ENCODE measurements at places on chromosomes 13 and 19.

DNA sequence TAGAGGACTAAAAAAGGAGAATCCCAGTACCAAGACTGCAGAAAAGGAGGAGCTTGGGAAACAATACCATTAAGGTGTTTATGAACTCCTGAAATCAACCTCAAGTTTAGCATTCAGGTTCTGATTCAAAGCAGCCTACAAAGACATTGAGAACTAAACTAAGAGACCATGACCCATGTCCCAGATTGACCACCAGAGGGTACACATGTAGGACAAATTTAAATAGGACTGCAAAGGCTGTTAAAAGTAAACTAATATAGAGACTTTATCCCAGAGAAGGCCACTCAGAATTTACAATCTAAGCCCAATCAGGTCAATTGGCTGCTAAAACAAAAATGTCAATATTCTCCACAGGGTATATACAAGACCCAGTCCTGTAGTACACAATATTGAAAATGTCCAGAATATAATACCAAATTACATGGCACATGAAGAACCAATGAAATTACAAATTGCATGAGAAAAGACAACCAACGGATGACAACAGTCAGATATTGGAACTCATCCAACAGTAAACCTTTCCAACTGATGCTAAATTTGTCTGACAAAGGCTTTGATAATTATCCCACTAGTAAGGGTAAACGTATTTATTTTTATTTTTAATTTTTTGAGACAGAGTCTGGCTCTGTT, 682.4 kb downstream of the UQCRFS1 start:
- DNase-seq, result no peak

DNA sequence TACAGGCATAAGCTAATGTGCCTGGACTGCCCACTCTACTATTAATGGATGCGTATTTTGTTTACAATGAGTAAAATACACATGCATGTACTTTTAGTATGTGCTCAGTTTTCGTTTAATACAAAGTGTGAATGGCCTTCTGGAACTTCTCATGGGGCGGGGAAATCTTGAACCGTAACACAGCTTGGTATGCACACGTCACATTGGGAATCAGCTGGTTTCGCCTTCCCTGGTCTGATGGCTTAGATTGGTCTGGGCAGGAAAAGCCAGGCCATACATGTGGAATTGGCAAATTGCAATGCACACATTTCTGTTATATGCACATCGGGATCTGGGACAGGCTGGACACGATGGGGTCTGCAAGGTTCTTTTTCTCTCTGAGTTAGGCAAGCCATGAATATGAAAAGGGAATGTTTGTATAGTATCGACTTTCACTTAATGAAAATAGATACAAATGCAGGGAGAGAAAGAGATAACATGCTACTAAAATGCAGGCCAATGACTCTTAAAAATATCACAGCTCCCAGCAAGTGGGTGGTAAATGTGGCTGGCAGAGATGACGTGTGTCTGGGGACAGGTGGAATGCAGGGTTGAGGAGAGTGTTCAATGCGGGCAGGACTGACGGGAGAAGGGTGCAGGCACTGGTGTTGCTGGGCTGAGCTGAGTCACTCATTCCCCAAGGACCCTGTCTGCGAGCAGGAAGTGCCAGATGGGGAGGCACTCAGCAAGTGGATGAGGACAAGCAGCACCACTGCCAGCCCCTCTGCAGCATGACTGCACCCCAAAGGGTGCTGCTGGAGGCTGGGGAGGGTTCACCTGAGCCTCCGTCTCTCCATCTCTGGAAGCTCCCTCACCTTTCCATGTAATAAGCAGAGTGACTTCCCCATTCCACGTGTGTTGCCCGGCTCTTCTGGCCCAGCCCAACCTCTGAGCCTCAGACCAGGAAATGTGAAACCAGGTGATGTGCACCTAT, 204.0 kb upstream of the GPR12 start:
- DNase-seq, result peak; percentile 71

GRCh38 chr19:29505097-29505824, 20.5 kb upstream of the VSTM2B start:
- no peak for DNase-seq

- no peak for DNase-seq
Observed at GRCh38 chr19:15437355-15438123, 12.2 kb downstream of the WIZ start.

- DNase-seq, result no peak
Observed at GRCh38 chr19:58345558-58345957, 7.7 kb downstream of the A1BG start.

GRCh38 chr19:16204005-16204294, 6.2 kb downstream of the AP1M1 start:
- no peak for DNase-seq

DNA sequence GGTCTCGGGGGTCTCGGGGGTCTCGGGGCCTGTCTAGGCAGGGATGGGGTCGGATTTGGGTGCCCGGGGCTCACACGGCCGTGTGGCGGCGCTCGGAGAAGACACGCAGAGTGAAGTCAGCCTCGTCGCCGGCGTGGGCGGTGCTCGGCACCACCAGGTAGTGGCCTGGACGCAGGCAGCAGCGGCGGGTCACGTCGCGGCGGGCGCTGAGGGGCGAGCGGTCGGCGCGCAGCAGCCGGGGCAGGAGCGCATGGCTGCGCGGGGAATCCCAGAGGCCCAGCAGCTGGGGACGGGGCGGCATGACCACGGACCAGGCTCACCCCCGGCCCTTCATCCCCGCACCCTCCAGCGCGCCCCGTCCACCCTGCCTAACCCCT, 8.2 kb downstream of the CAPN12 start:
- DNase-seq, result no peak

GRCh38 chr13:51246418-51247277, 24.4 kb downstream of the FAM124A start:
- DNase-seq, result no peak

GRCh38 chr13:50731400-50731799, 112.1 kb downstream of the DLEU7 start:
- DNase-seq, result no peak

DNA sequence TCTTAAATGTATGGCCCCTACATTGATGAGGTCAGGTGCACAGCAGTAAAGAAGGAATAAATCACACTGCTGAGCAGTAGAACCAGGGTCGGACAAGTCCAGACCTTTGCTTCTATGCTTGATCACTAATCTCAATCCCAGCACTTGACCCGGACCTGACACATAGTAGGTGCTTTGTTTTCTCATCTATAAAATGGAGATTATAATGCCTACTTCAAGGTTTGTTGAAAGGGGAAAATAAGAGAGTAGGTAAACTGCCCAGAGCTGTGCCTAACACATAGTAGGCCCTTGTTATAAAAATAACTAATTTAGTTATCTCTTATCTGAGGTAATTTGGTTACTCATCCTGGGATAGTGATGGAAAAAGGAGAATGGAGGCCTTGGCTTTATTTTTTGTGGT, 125.0 kb downstream of the RXFP2 start:
- no peak for DNase-seq

DNA sequence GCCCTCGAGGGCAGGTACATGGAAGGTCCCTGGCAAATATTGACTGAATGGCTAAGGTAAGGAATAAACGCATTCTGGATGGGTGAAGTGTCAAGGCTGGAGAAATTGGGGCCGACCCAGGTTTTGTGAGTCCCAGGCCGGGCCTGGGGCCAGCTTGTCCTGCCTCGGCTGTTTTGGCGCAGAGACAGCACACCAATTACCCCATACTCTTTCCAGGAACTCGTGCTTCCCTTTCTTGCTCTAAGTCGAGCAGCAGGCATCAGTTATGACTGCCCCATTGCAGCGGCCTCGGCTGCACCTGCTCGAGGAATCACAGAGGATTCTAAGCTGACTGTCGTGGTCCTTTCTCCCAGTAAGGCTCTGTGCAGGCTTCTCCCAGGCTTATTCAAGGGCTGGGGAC, 67.1 kb downstream of the ZNF536 start:
- DNase-seq, result no peak

DNA sequence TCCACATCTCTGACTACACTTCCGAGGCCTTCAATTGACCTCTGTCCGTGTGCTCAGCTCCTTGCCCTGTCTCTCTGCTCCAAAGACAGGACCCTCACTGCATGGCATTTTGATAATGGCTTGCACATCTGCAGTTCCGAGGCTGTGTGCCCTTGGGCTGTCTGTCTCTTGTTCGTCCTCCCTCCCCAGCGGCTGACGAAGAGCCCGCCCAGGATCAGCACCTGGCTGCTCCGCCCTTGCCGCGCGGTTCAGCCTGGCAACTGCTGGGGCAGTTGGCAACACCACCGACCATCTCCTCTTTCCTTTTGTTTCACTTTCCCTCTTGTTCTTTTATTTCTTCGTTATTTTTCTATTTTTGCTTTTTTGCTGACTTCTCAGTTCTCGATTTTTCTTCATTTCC, 270.4 kb downstream of the TEX29 start:
- DNase-seq, result no peak

DNA sequence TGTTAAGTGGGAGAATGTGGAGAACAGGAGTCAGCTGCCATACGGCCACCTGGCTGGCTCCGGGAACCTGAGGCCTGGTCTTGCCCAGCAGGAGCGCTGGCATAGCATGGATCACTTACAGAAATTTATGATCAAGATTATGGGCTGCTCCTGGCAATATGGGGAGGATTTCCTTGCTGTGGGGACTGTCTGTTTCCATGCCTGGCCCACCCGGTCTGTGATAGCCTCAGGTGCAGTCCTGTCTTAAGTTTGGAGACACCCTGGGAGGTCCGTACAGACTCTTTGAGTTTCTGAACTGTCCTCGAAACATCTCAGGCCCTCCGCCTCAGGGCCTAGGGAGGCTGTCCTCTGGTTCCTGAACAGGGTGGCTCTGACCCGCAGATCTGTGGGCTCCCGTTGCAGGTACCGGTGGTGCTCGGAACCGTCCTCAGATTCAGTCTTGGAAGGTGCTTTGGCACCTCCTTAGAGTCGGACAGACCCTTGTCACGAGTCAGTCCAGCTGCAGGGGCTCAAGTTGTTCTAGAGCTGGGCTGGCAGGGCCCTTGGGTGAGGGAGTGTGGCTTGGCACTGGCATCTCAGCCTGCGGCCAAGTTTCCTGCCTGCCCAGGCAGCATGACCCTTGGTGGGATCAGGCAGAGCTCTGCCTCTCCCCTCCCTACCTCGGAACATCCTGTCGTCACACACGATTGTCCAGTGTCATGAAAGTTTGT, 4.9 kb downstream of the TFDP1 start:
- peak; percentile 57 for DNase-seq

DNA sequence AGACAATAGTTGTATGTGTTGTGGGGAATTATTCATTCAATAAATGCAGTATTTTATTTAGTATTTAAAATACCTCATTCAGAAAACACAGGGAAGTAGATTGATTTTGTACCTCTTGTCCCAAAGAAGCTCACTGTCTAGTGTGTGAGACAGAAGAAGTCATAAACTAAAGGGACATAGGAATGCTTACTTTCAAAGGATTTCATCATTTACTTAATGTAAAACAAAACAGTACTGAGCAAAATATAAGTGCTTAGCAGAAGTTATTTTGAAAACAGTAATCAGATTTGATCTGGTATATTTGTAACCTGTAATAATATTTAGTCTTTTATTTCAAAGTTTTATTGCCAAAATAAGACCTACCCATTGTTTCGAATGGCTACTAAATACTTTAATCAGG, 117.9 kb downstream of the TDRD3 start:
- no peak for DNase-seq
